T-cell (primary cell): ENCODE measurements at places on chromosomes 6 and 20.

DNA sequence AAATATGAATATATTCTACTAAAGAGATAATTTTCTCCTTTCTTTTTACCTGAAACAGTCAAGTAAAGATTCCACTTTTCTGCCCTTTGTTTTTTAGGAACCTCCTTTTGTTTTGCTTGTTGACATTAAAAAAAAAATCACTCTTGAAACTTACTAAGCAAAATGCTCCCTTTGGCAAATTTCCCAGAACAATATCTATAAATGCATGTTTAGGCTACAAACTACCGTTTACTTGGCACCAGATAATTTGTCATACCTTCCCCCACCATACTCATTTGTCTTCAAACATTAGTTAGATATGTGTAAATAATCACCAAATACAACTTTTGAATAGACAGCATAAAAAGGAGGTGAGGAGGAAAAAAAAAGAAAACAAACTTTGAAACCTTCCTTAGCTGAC is 604.7 kb downstream of the RFPL4B start:
- DNase-seq: no peak

- DNase-seq: no peak
Measured at GRCh38 chr6:142702501-142703460, 242.2 kb downstream of the HIVEP2 start.

DNA sequence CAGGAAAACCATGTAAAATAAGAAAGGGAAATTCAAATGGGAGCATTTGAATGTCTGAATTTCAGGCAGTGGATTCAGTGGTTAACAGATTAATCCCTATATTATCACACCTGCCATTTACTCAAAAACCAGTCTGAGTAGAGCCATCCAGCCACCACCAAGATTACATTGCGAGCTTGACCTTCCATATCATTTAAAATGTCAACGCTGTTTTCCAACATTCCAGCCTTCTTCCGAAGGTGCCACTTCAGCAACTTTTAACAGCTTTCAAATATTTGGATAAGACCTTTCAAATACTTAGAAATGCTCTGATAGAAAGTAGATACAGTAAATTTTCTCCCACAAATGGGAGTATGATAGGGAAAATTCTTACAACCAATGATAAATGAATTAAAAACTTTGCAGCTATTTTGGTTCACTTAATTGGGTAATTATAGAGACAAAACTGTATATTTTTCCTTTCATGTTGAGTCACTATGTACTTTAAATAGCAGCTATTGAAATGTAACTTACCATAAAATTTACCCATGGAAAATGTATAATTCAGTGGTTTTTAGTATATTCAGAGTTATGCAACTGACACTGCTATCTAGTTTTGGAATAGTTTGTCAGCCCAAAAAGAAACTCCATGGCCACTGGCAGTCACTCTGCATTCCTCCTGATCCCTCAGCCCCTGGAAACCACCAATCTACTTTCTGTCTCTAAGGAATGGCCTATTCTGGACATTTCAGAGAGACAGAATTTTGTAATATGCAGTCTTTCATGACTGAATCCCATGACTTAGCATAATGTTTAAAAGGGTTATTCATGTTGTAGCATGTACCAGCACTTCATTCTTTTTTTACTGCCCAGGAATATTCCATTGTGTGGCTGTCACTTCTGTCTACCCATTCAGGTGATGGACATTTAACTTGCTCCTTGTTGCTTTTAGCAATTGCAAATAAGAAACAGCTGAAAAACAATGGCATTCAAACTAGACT is 21.5 kb downstream of the EZR start:
- DNase-seq: no peak

DNA sequence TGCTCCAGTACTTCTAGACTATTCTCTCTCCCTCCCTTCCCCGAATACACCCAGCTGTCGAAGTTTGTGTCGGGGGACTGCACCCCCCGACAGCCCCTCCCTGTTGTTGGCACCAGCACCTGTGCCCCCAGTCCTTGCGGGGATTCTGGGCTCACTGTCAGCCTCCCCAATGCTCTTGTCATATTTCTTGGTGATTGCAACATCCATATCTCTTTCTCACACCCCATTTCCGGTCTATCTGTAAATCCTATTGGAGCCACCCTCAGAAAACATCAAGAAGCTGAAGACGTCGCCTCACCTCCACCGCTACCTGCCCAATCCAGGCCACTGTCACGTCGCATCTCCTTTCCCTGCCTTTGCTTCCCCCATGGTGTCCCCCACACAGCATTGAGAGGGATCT is 32.6 kb upstream of the VSTM2L start:
- DNase-seq: no peak

DNA sequence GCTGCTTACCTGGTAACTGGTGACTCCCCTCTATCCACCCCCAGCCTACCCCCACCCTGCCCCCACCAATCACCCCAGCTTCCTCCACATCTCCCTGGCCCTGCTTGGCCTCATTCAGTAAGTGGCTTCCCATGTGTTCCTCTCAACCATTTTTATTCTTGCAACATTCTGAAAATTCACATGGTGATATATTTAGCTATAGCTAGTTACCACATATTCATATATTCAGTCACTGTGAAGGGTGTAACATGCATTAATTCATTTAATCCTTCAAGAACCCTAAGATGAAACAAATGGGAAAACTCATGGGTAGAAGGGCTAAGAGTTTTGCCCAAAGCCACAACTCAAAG is 95.4 kb upstream of the CEP85L start:
- no peak for DNase-seq

DNA sequence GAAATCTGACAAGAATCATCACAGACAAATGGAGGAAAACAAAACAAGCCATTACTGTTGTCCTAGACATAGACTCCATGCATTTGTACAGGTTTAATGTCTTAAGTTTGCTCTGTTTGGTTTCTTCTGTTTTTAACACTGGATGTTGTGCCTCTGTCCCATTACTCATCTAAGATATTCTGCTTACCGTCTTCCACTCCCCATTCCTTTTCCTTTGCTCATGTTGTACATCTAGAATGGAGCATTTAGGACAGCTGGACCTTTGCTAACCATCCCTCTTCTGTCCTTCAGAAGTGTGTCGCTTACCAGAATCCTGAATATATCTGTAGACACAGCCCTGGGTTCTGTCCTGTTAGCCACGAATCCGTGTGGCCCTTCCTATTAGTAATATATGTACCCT is 35.2 kb downstream of the RAB22A start:
- DNase-seq: no peak

GRCh38 chr6:136717716-136717990 is 74.6 kb downstream of the MAP3K5 start:
- DNase-seq: no peak

DNA sequence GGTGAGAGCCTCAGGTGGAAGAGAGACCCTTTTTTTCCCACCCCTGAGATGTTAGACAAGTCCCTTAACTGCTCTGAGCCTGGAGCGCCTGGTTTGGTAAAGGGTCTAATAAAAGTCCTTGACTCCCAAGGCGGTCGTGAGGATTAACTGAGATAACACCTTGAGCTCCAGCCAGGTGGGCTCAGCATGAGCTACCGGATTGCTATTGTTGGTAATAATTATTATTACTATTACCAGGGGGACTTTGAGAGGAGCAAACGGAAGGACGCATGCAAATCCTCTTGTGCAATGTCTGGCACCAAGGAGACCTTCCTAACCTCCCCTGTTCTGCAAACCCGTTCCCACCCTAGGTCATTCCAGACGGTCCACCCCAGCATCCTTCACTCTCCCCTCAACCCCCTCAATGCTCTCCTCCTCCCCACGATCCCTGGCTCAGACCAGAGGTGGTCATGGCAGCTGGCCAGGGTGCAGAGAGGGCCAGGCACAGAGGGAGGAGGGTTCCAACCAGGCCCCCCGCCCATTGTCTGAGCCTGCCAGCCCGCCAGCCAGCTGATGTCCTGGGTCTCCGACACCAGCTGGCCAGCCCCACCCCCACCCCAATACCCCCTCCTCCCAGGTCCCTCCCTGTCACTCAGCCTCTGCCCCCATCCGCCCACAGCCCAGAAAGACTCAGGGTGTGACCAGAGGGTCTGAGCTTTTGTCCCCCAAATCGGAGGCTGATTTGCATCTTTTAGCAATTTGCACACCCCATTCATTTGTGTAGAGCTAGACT is 14.3 kb upstream of the CBFA2T2 start:
- no peak for DNase-seq

DNA sequence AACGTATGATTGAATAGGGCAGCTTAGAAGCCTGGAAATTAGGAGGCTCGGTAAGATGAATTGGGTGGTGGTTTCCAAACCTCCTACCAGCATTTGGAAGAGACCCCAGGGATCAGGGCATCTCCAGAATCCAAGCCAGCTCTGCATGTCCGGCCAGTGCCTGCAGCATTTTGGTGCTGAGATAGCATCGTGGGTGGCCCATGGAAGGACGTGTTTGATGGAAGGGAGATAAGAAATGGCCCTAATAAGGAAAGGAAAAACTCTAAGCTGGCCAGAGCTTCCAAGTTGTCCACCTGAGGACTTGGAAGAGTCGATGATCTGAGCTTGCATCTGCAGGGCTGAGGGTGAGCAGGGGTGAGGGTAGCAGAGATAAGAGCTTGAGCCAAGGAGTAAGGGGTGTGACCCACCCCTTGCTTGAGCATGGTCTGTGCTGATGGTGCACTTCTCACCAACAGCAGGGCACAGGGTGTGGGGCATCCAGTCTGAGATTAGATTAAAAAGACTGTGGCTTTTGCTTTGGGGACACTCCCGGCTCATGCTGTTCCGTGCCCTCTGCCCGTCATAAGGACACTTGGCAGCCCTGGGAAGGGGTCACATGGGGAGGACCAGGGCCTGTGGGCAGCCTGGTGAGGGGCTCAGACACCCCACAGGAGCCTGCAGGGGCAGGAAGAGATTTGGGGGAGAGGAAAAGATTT is 213.2 kb downstream of the ERMARD start:
- DNase-seq: no peak

GRCh38 chr20:48069596-48069995 is 284.3 kb upstream of the SULF2 start:
- DNase-seq: no peak

GRCh38 chr6:3949521-3949920 is 100.3 kb downstream of the FAM50B start:
- no peak for DNase-seq

DNA sequence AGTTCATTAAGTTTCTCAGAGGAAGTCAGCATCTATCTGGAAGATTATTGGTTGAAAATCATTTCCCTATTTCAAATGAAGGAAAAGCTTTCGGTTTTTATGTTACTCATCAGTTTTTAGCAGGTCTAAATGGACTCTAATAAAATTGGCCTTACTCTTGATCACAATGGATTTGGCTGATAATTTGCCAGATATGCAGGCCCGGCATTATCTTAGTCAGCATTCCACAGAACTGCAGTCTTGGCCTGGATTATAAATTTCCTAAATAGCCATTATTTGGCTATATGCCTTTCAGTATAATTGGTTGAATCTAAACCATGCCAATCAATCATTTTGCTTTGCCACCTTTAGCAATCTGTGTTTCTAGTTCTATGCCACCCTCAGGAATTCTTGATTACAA is 91.7 kb upstream of the KCNQ5 start:
- DNase-seq: no peak

DNA sequence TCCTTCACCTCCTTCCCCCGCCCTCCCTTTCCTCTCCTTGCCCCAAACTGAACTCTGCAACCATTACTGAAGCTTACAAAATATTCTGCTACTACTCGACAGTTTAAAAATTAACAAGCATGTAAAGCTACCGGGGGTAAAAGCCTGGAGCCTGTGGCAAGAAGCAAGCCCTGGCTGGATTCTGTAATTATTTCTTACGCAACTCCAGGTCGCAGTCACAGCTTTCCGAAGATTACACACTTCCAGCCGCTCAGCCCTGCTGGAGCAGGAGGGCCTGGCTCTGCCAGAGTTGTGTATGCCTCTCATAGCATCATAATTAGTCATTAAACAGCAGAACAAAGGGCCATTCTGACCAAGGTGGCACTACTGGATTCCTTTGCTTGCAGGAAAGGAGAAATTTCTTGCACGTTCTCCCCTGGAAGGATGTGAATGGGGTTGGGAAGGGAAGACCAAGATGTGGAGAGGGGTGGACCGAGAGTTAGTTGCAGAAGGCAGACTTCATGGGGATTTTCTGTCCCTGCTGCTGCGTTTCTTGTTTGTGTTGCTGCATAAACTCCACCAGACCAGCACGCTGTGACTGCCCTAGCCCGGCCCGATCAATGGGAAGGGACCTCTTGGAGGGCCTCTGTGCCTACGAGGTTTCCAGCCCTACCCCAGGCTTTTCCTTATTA is 23.6 kb downstream of the FOXQ1 start:
- DNase-seq: no peak

DNA sequence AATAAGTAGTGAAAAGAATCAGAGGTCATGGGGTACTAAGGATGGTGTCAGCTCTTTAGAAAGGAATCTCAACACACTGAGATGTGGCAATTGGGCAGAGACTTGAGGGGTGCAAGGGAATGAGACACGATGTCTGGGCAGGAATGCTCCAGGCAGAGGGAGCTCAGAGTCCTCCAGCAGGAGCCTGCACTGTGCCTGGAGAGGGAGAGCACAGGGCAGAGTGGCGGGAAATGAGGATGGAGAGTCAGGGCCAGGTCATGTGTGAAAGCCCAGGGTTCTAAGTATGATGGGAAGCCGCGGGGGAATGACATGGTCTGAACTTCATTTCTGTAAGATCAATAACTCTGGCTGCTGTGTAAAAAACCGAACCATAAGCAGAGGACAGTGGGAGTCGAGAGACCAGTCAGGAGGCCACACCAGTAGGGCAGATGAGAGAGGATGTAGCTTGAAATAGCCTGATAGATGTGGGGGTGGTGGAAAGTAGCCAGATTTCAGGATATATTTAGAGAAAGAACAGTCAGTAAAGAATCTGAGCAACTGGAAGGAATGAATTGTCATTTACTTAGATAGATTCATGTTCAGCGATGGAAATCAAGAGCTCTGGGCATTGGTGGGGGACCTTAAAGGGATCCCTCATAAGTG is 133.4 kb upstream of the DTNBP1 start:
- DNase-seq: no peak

GRCh38 chr6:47144306-47144705 is 102.2 kb upstream of the ADGRF1 start:
- no peak for DNase-seq

GRCh38 chr6:31087494-31088089 is 24.8 kb downstream of the C6orf15 start:
- peak; percentile 86 for DNase-seq

- DNase-seq: no peak
Measured at GRCh38 chr20:24001712-24002405, 13.3 kb upstream of the GGTLC1 start.
